Hepatocyte (in vitro differentiated cells): ENCODE measurements at places on chromosomes 12 and 14. TPM values are rescaled to one million over a fixed set of nuclear protein-coding genes. Genes with fewer than 3 reads are reported as not detected.

Gene TEX52
- not detected in 2 replicates for total RNA-seq

Gene EP400
- total RNA-seq = 9.5 and 12.3 TPM in 2 replicates

Gene CCDC60
- total RNA-seq = 0.24 and 0.47 TPM in 2 replicates

Gene AQP5
- total RNA-seq = 1.2 and 1.3 TPM in 2 replicates

GRCh38 chr14:87896393-87897380 is 96.3 kb downstream of the GALC start:
- peak; percentile 77 for DNase-seq
- H3K27me3 ChIP-seq = no peaks in the 10 kb centered on the region
- H3K4me1 ChIP-seq = no peaks in the 10 kb centered on the region
- H3K36me3 ChIP-seq = no peaks in the 10 kb centered on the region

- H3K4me3 ChIP-seq = no peak overlapping the region
- peak overlapping the region; percentile 89 for H3K27ac ChIP-seq
- H3K36me3 ChIP-seq = no peaks in the 10 kb centered on the region
- no peaks in the 10 kb centered on the region for H3K27me3 ChIP-seq
Observed at GRCh38 chr12:92506891-92507290, 195.9 kb upstream of the PLEKHG7 start.

DNA sequence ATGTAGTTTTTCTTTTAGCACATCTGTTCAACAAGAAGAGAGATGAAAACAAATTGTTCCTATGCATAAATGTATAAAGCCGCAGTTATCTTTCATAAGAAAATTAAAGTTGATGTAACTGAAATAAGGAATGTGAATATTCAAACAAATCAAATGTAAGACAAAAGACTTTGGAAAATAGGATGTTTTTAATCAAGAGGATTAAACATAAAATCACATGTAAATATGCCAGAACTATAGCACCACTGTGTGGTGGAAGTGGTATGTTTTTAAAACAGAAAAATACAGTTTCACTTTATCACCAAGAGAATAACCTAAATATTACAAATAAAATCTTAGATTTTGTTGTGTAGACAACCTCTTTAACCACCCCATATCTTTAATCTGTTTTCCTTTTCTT is 40.4 kb downstream of the CAPS2 start:
- no peak overlapping the region for H3K27ac ChIP-seq
- no peak overlapping the region for H3K4me3 ChIP-seq
- H3K36me3 ChIP-seq = no peaks in the 10 kb centered on the region
- H3K27me3 ChIP-seq = no peaks in the 10 kb centered on the region
- DNase-seq = no peak
- peaks cover 3% of the 10 kb centered on the region for H3K4me1 ChIP-seq

DNA sequence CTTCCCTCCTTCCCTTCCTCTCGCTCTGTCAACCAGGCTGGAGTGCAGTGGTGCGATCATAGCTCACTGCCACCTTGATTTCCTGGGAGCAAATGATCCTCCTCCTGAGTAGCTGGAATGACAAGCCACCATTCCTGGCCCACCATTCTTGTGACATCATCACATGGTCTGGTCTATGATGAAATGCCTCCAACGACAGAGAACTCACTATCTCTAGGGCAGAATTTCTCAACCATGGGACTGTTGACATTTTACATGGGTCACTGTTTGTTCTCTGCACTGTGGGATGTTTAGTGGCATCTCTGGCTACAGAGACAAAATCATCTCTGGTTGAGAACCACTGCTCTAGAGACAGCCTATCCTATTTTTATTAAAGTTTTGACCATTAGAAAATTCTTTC is 9.7 kb downstream of the VRK1 start:
- no peaks in the 10 kb centered on the region for H3K36me3 ChIP-seq
- H3K27me3 ChIP-seq = no peaks in the 10 kb centered on the region
- peak; percentile 13 for DNase-seq
- H3K27ac ChIP-seq = no peak overlapping the region
- H3K4me1 ChIP-seq = no peaks in the 10 kb centered on the region
- H3K4me3 ChIP-seq = no peak overlapping the region

GRCh38 chr14:101557321-101557695 is 4.0 kb upstream of the DIO3 start:
- no peak overlapping the region for H3K4me3 ChIP-seq
- H3K36me3 ChIP-seq = no peaks in the 10 kb centered on the region
- peak overlapping the region; percentile 92 for H3K27ac ChIP-seq
- peaks cover 14% of the 10 kb centered on the region for H3K27me3 ChIP-seq

DNA sequence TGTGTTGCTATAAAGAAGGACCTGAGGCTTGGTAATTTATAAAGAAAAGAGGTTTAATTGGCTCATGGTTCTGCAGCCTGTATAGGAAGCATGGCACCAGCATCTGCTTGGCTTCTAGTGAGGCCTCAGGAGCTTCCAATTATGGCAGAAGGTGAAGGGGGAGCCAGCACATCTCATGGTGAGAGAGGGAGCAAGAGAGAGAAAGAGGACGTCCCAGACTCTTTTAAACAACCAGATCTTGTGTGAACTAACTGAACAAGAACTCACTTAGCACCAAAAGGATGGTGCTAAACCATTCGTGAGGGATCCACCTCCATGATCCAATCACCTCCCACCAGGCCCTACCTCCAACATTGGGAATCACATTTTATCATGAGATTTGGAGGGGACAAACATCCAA is 6.1 kb upstream of the SNAPC1 start:
- no peaks in the 10 kb centered on the region for H3K36me3 ChIP-seq
- no peaks in the 10 kb centered on the region for H3K4me1 ChIP-seq
- H3K27me3 ChIP-seq = no peaks in the 10 kb centered on the region
- no peak for DNase-seq

DNA sequence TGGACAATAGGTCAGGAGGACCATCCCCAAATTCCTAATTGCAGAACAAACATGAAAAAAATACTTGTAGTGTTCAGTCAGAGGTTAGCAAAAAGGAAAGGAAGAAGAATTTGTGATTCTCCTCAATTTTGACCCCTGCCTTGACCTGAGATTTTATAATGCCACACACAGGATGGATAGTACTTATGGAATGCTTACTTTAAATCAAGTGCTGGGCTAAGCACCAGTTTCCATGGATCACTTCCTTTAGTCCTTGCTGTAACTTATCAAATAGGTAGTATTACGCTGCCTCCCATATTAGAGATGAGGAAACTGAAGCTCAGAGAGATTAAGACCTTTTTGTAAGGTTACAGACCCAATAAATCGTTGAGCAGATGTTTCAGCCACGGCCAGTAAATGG is 81.2 kb upstream of the OVCH1 start:
- H3K36me3 ChIP-seq = no peaks in the 10 kb centered on the region
- no peaks in the 10 kb centered on the region for H3K27me3 ChIP-seq
- peaks cover 10% of the 10 kb centered on the region for H3K4me1 ChIP-seq
- H3K4me3 ChIP-seq = no peak overlapping the region
- no peak for DNase-seq

- peaks cover 15% of the 10 kb centered on the region for H3K4me1 ChIP-seq
- H3K27me3 ChIP-seq = no peaks in the 10 kb centered on the region
Observed at GRCh38 chr12:116360579-116361413, 83.3 kb upstream of the MED13L start.

- no peak overlapping the region for H3K4me3 ChIP-seq
- no peak for DNase-seq
- H3K36me3 ChIP-seq = no peaks in the 10 kb centered on the region
- no peaks in the 10 kb centered on the region for H3K27me3 ChIP-seq
Observed at GRCh38 chr12:47615711-47616110, 90.1 kb downstream of the RPAP3 start.
